ENCODE measurements at places on chromosomes 12 and 14.

DNA sequence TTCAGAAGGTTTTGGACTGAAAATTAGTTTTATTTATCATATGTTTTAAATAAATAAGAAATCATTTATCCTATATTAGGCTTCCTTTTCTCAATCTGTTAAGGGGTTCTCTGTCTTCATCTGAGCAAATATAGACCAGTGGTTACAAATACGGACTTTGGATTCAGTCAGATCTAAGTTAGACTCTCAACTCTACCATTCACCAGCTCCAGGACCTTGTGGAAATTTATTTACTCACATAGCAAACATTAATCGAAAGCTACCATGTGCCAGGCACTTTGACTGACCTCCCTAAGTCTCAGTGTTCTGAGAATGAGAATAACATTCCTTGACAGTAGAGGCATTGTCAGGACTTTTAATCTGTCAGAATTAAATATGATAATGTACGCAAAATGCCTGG, 22.3 kb downstream of the KCNK10 start:
- no peak for DNase-seq

- DNase-seq = no peak
These were observed 334.5 kb downstream of the CACNA1C start for GRCh38 chr12:2387103-2387834.

DNA sequence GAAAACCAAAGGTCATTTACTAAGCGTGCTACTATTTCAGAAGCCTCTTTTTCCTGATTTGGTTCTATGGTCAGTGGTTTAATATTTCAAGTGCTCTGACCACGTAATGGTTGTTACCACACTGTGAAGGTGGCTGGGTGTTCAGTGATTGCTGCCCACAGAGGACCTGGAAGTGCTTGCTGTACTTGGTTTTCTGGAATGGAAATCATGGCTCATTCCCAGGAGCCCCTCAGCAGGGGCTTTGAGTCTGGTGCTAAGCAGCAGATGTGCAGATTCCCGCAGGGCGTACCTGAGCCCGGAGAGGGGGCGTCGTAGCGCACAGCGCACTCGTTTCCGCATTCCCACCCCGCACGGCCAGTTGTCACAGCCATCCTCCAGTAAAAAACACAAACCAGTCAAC, 50.5 kb downstream of the TRAF3 start:
- no peak for DNase-seq

DNA sequence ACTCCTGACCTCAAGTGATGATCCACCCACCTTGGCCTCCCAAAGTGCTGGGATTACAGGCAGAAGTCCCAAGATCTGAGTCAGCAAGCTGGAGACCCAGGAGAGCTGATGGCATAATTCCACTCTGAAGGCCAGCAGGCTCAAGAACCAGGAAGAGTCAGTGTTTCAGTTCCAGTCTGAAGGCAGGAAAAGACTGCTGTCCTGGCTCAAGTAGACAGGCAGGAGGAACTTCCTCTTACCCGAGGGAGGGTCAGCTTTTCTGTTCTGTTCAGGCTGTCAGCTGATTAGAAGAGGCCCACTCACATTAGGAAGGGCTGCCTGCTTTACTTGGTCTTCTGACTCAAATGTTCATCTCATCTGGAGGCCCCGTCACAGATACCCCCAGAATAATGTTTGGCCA, 206.0 kb upstream of the MYL2 start:
- no peak for DNase-seq

DNA sequence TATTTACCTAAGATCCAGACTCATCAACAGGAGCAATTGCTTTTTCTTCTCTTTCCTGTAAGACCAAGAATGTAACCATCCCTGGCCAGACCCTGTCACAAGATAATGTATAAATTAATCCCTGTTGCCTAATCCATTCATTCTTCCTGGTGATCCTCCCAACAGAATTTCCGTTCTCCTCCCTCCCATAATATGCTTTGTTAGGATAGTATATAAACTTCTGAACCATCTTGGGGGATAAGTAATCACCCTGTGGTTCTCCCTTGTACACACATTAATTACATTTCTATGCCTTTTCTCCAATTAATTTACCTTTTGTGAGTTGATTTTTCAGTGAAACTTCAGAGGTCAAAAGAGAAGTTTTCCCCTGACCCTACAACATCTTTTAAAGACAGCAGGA, 76.2 kb upstream of the RASSF8 start:
- no peak for DNase-seq
